Stimulated activated CD4-positive, alpha-beta T cell treated with anti-CD3 and anti-CD28 coated beads, Interleukin-1b, Interleukin-23, amount 100 ng/mL, for 24 hours (primary cell): ENCODE measurements at places on chromosomes 12 and 14.

DNA sequence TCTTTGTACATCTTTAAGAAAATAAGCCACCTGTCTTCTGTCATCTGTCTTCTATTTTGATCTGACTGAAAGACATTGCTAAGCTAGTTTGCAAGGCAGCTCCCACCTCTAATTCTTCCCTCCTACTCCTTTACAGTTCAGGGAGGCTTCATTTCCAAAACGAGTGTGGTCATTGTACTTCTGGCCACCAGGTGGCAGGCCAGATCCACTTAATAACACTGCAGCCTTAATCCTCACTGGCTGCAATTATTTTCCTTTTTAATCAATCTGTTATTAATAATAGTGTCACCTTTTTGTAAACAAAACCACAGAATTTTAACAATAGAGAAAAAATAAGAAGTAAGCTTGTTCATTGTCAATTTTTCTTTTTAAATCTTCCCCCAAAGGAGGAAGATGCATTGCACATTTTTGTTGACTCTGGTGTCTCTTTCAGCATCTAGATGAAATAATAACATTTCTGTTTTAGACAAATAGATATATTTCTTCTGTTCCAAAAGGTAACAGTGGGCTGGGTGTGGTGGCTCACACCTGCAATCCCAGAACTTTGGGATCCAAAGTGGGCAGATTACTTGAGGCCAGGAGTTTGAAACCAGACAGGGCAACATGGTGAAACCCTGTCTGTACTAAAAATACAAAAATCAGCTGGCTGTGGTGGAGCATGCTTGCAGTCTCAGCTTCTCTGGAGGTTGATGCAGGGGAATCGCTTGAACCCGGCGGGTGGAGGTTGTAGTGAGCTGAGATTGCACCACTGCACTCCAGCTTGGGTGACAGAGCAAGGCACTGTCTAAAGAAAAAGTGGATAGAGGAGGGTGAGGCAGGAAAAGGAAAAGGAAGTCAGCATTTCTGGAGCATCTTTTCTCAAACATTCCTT lies 23.3 kb downstream of the GABARAPL1 start:
- DNase-seq: no peak

GRCh38 chr12:112482733-112483132 lies 64.0 kb downstream of the PTPN11 start:
- no peak for DNase-seq

DNA sequence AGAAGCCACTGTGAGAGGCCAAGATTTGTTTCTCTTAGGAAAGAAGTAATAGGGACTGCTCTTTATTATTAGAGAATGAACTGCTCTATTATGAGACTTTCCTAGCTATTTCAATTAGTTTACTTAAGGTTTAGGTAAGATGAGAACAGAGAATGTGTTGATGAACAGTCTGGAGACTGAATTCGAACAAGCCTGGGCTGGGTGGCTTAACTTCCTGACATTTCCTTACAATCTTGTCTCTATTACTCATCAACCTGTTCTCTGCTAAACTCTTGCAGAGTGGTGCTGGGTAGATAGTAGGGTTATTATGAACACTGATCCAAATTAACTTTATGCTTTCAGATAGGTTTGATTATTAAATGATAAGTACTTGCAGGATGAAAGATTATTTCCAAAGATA lies 31.2 kb downstream of the SLC15A5 start:
- no peak for DNase-seq

GRCh38 chr12:12705838-12706520 lies 10.0 kb upstream of the GPR19 start:
- no peak for DNase-seq
